ENCODE measurements at places on chromosomes 4 and X.

DNA sequence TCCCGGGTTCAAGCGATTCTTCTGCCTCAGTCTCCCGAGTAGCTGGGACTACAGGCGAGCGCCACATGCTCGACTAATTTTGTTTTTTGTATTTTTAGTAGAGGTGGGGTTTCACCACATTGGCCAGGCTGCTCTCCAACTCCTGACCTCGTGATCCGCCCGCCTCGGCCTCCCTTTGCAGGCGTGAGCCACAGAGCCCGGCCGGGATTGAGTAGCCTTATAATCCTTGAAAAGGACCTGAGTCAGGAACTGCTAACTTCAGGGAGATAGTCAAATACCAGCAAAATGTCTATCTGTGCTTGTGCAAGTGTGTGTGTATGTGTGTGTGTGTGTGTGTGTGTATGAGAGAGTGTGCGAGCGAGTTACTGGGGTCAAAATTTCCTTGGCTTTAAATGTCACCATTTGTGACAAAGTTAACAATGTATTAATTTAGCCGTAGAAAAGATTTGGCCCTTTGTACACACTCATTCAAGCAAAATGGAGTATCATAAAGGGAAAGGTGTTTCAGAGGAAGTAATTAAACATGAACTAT is 1.8 kb upstream of the KDM6A start:
- H3K4me1 ChIP-seq, result peaks cover 3% of the 10 kb centered on the region
- DNase-seq, result no peak
- H3K36me3 ChIP-seq, result no peaks in the 10 kb centered on the region
- H3K4me3 ChIP-seq, result no peak overlapping the region
- no peak overlapping the region for H3K27ac ChIP-seq

DNA sequence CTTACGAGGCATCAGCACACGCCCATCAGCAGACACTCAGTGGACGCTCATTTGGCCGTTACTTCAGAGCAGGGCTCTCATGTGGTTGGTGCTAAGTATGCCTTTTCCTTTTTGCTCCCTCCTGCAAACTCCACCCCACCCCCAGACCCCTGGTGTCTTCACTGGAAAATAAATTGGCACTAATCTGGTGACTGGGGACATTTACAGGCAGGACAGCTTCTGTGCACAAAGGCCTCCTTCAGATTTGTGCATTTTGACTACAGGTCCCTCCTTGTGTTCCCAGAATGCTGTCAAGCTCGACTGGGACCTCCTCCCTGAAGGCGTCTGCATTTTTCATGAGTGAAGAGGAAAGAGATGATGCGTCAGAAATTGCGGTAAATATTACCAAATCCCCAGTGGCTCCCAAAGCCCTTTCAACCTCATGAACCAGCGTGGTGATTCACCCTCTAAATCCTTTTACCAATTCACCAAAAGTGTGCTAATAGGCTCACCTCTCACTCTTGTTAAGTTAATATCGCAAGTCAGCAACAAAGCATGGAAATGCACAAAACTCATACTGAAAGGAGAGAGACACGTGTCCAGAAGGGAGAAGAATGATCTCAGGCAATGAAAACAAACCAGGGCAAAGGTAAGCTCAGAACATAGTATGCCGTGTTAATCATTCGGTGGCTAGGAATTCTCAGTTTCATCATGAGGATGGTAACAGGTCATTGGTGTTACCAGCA is 119.0 kb downstream of the NKX6-1 start:
- DNase-seq, result no peak
- peaks cover 3% of the 10 kb centered on the region for H3K27me3 ChIP-seq
- H3K4me3 ChIP-seq, result no peak overlapping the region
- no peaks in the 10 kb centered on the region for H3K4me1 ChIP-seq
- H3K27ac ChIP-seq, result no peak overlapping the region

- no peak overlapping the region for H3K27ac ChIP-seq
- H3K4me3 ChIP-seq, result no peak overlapping the region
- DNase-seq, result no peak
- no peaks in the 10 kb centered on the region for H3K36me3 ChIP-seq
Measured at GRCh38 chr4:149294601-149295000, 521.0 kb downstream of the IQCM start.

DNA sequence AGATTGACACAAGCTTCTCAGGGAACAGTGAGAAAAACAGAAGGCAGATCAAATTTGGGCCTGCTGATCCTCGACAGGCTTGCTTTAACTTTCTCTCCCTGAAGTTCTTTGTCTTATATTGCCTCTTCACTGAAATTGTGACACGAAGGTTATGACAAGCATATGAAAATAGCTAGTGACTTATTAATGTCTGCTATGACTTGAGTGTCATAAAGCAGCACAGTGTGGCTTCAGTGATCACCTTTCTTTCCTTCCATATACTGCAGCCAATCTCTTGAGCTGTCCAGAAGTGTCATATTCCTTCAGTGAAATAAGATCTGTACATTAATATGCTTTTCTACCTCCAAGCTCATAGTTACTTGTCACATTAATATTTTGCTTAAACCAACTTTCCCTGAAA is 870.2 kb downstream of the C4orf33 start:
- no peaks in the 10 kb centered on the region for H3K36me3 ChIP-seq
- no peaks in the 10 kb centered on the region for H3K4me1 ChIP-seq
- no peak overlapping the region for H3K27ac ChIP-seq
- no peak overlapping the region for H3K4me3 ChIP-seq

- DNase-seq, result no peak
- no peak overlapping the region for H3K4me3 ChIP-seq
- no peaks in the 10 kb centered on the region for H3K27me3 ChIP-seq
- H3K36me3 ChIP-seq, result no peaks in the 10 kb centered on the region
- H3K27ac ChIP-seq, result no peak overlapping the region
Measured at GRCh38 chr4:73822812-73823504, 13.5 kb upstream of the CXCL6 start.

DNA sequence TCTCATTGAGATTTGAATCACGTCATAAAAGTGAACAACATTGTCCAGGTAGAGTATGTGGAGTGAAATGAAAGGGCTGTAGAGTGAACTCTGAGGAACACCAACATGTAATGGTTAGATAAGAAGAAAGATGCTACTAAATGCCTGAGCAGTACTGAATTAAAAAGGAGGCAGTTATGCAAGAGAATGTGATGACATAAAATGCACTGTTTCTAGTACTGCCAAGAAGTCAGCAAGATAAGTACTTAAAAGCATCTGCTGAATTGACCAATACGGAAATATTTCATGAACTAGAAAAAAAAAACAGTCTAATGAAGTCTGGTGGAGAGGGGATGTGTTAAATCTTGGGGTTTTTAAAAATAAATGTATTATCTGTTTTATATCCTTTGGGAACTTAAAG is 583.8 kb upstream of the GALNT7 start:
- H3K27ac ChIP-seq, result no peak overlapping the region
- H3K4me1 ChIP-seq, result no peaks in the 10 kb centered on the region
- no peak for DNase-seq
- no peak overlapping the region for H3K4me3 ChIP-seq
- no peaks in the 10 kb centered on the region for H3K36me3 ChIP-seq

- no peaks in the 10 kb centered on the region for H3K36me3 ChIP-seq
- no peak overlapping the region for H3K4me3 ChIP-seq
- no peaks in the 10 kb centered on the region for H3K4me1 ChIP-seq
Measured at GRCh38 chr4:140724760-140725159, 31.4 kb downstream of the TBC1D9 start.

- H3K36me3 ChIP-seq, result no peaks in the 10 kb centered on the region
- DNase-seq, result no peak
- H3K27me3 ChIP-seq, result no peaks in the 10 kb centered on the region
- H3K27ac ChIP-seq, result no peak overlapping the region
- H3K4me1 ChIP-seq, result no peaks in the 10 kb centered on the region
- H3K4me3 ChIP-seq, result no peak overlapping the region
Measured at GRCh38 chr4:122819708-122820449, 6.8 kb upstream of the FGF2 start.

GRCh38 chrX:150365051-150365989 is 2.2 kb downstream of the MAMLD1 start:
- peaks cover 10% of the 10 kb centered on the region for H3K27me3 ChIP-seq
- peak; percentile 54 for DNase-seq
- H3K4me3 ChIP-seq, result peak overlapping the region; percentile 59
- H3K4me1 ChIP-seq, result no peaks in the 10 kb centered on the region
- H3K27ac ChIP-seq, result peak overlapping the region; percentile 92

DNA sequence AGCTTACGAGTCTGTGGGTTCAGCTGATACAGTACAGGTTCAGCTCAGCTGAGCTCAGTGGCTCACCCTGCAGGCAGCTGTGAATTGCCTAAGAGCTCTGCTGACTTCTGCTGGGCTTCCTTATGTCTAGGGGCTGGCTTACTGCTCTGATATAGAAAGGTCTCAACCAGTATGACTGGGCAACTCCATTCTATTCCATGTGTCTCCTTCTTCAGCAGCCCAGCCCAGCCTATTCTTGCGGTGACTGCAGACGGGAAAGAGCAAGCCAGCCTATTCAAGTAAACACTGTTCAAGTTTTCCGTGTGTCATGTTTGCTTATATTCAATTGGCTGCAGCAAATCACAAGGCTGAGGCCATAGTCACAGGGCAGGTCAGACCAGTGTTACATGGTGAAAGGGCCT is 615.4 kb upstream of the ZFP42 start:
- no peak for DNase-seq
- no peaks in the 10 kb centered on the region for H3K27me3 ChIP-seq
- no peak overlapping the region for H3K4me3 ChIP-seq
- no peak overlapping the region for H3K27ac ChIP-seq

DNA sequence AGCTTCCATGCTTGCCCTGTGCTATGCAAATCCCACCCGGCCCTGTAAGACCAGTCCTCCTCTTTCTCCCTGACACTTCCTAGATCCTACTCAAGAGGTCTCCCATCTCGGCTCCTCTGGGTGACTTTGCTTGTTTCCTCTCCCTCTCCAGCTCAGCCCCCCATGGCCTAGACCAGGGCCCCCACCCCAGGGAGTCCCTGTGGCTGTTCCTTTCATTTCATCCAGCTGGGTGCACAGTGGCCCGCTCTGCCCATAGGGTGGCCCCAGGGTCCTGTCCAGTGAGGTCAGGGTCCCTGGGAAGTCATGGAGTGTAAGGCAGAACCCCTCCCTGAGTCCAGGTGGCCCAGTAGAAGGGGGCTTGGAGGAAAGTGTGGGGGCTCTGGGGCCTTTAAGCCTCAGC is 52.3 kb upstream of the NKX1-1 start:
- H3K36me3 ChIP-seq, result no peaks in the 10 kb centered on the region
- no peak overlapping the region for H3K4me3 ChIP-seq
- H3K4me1 ChIP-seq, result no peaks in the 10 kb centered on the region
- DNase-seq, result peak; percentile 34
- H3K27me3 ChIP-seq, result peaks cover 47% of the 10 kb centered on the region
- no peak overlapping the region for H3K27ac ChIP-seq

- no peak overlapping the region for H3K27ac ChIP-seq
- H3K4me1 ChIP-seq, result no peaks in the 10 kb centered on the region
- H3K27me3 ChIP-seq, result no peaks in the 10 kb centered on the region
- no peak overlapping the region for H3K4me3 ChIP-seq
- H3K36me3 ChIP-seq, result peaks cover 8% of the 10 kb centered on the region
Measured at GRCh38 chr4:89914609-89915550, 20.2 kb downstream of the MMRN1 start.

DNA sequence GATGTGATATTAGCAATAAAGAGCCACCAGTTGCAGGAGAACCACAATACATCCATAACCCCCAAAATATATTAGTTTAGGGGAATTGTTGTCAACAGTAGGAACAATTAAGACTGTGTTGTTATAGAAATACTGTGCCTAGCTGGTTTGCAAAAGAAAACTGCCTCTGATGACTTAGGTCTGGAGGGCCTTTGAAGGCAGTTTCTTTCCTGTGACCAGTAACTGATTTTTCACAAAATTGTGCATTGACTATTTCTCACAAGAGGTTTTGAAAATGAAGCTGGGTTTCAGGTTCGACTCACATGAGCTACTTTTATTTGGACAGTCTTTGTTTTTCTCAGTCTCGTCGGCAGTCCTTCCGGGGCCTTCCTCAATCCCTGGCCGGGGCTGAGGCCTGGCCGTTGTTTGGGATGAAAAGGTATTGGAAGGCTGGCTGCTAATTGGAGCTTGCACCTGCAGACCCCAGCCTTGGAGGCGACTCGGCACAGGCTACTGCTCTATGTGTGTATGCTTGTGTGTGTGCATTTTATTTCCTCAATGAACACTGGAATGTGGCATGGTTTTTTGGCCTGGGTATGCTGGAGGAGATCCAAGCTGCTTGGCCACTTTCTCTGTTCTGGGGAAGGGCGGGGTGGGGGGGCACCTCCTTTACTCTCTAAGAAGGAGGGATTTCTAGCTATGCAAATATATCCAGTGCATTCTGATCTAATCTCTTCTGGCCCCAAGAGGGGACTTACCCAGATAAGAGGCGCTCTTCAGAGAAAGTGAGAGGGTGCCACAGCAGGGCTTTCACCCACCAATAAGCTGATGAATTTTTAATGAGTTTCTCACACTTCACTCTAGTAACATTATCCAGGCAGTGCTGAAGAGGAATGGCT is 49.5 kb upstream of the LNX1 start:
- no peak overlapping the region for H3K4me3 ChIP-seq
- H3K36me3 ChIP-seq, result no peaks in the 10 kb centered on the region
- peaks cover 13% of the 10 kb centered on the region for H3K4me1 ChIP-seq
- no peaks in the 10 kb centered on the region for H3K27me3 ChIP-seq
- H3K27ac ChIP-seq, result peak overlapping the region; percentile 25
- no peak for DNase-seq

DNA sequence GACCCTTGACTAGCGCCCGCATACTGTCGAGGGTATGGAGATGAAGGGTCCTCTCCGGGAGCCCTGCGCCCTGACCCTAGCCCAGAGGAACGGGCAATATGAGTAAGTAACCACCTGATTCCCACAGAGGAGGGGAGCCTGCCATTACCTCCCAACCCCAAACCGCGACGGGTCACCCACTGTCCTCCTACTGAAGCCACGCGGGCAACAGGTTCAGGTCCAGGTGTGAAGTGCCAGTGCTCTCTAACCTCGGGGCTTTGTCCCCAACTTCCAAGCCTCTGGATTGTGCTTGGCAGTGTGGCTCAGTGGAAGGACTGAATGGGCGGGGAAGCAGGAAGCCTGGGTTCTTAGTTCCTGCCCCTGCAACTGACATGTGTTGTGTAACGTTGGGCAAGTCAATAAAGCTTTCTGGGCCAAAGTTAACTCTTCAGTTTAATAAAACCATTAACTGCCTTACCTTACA is 694 bp downstream of the OCRL start:
- H3K27ac ChIP-seq, result peak overlapping the region; percentile 76
- no peaks in the 10 kb centered on the region for H3K4me1 ChIP-seq
- H3K36me3 ChIP-seq, result no peaks in the 10 kb centered on the region
- peak overlapping the region; percentile 69 for H3K4me3 ChIP-seq
- DNase-seq, result no peak
- H3K27me3 ChIP-seq, result peaks cover 11% of the 10 kb centered on the region

DNA sequence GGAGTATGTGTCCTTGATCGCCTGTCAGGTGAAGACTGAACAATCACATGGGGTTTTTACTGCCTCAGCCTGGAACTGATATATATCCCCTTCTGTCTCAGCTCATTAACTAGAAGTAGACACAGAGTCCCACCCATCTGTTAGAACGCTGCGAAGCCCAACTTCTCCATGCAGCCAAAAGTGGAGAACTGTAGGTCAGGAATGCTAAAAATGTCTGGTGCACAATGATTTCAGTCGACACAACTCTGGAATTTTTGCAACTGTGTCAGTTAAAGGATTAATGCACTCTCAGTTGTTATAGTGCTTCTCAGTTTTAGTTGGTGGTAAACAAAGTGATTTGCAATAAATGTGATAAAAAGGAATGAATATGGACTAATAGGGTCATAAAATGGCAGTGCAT is 287.2 kb downstream of the INPP4B start:
- no peaks in the 10 kb centered on the region for H3K27me3 ChIP-seq
- no peak overlapping the region for H3K27ac ChIP-seq
- H3K4me1 ChIP-seq, result no peaks in the 10 kb centered on the region
- no peak for DNase-seq
- no peaks in the 10 kb centered on the region for H3K36me3 ChIP-seq
- H3K4me3 ChIP-seq, result no peak overlapping the region
